ENCODE measurements at places on chromosomes 16 and 17.

DNA sequence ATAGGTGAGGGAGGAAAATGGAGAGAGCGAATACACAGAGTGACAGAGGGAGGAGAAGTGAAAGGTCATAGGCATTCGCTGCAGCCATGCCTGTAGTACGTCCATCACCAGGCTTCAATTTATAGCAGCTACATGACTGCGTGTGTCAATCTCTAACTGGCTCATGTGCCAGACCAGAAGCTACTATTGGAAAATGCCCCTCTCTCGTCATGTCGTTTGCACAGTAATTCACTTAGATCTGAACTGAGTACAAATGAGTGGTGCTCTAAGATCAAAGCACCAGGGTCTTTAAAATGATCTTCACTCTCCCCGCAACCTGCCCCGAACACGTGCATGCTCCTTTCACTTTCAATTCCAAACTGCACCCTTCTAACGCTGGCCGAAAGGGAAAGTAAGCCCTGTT lies 51.3 kb downstream of the ADCY9 start:
- DNase-seq = no peak

DNA sequence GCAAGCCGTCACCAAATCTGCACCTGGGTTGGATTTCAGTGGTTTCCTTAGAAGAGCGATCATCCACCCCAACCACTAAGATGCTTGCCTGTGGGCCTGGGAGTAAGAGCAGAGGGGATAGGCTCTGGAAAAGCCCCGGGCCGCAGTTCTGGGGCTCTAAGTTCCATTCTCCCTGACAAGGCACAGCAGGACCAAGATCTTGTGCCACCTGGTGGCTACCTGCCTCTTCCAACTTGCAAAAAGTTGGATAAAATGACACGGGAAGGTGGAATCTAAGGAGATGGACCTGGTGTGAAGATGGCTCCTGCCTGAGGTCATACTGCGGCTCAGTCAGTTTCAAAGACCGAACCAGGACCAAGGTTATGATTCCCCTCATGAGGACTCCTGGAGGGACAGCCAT lies 42.3 kb downstream of the ABCC12 start:
- DNase-seq = no peak

DNA sequence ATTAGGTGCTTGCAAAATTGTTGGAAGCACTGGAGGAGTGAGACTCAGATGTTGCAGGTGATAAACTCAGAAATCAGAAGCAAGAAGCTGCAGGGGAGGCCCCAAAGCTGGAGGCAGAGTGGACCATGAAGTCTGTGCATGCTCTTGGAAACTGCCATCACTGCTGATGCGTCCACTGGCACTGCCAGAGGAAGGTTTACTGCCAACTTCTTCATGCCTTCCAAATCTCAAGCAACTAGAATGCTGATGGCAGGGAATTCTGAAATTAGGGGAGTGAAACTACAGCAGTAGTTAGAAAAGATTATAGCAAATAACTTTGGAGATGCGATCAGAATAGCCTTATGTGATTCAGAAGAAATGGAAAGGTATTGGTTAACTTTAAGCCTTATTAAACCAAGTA lies 277.1 kb upstream of the SDK2 start:
- DNase-seq = no peak

DNA sequence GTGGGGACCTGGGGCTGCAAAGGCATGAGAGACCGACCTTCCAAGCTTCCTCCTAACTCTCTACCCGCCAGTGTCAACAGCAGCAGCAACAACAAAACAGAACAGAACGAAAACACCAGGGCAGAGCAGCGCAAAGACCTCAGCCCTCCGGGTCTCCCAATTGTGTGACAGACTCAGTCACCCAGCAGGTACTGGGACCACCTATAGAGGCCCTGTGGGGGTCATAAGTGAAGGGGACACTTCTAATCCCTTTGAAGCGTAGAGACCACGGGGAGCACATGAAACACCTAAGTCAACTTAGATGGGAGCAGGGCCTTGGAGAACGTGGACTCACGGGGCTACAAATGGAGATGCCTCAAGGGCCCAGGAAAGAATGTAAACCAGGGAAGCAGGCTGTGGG lies 12.6 kb upstream of the CCDC182 start:
- DNase-seq = no peak

GRCh38 chr17:2207815-2208515 lies 95.6 kb downstream of the SMG6 start:
- no peak for DNase-seq

GRCh38 chr16:81601601-81602255 lies 157.1 kb downstream of the CMIP start:
- no peak for DNase-seq

DNA sequence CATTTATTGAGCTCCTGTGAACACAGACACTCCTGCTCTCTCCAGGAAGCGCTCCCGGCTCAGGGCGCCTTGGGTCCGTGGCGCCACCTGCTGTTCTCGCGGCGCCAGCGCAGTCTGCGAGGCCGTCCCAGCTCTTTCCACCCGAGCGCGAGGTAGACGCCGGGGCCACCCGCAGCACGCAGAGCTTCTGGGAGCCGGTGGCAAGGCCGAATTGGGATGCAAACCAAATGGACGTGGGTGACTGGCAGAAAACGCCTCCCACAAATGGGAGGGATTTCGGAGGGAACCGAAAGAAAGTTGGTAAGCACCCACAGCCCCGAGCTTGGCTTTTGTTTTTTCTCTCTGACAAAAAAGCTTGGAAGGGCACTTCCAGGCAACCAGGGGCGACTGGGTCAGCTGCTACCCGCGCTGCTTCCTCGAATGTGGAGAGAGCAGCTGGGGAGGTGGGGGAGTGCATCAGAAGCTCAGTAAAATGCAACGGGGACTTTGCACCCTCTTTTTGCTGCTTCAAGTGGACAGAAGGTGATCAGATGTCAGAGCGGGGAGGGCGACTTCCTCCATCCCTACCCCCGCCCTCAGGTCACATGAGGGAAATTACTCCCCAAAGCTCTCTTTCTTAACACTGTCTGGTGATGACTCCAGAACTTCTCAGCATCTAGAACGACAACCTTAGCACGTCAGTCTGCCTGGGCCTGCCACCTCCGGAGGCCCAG lies 13.5 kb upstream of the N4BP1 start:
- DNase-seq = peak; percentile 84

GRCh38 chr17:69460963-69461922 lies 46.7 kb downstream of the MAP2K6 start:
- no peak for DNase-seq

GRCh38 chr17:75270966-75271232 lies at the start of gene MIF4GD:
Gene MIF4GD (minus strand): TSS chr17:75271231. CDS start chr17:75270195, 1,036 bp downstream.
- DNase-seq = no peak

GRCh38 chr17:50517011-50517410 lies 8.8 kb downstream of the MYCBPAP start:
- no peak for DNase-seq

DNA sequence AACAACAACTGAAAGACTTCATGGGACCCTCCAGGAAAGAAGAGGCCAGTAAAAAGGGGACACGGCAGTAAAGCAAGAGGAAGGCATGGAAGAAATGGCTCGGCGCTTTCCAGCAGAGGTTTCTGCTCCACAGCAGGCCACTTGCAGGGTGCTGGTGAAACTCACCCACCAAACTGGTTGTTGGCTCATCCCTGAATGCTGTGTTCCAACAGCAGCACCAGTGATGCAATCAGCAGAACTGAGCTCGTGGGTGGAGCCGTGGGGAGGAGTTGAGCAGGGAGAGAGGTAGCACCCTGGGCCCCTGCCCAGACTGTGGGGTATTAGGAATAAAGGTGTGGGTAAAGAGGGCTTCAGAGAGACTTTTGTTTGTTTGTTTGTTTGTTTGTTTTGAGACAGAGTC lies 62.8 kb upstream of the ADCY9 start:
- no peak for DNase-seq

DNA sequence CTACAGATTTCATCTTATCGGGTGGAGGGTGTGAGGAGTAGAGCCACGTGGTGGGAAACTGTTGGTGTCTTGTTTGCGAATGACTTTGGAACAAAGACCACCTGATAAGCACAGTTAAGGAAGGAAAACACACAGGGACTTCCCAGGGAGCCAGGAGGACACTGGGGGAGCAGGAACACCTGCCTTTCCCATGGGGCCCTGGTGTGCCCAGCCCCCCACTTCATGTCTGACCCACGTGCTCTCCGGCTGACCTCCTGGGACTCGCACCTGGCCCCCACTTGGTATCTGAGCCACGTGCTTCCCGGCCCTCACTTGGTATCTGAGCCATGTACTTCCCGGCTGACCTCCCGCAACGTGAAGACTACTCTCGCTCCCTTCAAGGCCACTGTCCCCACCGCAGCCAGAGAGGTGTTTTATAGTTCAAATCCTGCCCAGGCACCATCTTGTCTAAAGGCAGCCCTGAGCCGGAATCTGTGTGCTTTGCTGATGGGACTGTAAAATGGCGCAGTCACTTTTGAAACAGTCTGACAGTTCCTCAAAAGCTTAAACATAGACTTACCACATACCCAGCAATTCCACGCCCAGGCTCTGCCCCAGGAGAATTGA lies 5.4 kb upstream of the CSNK1D start:
- no peak for DNase-seq

GRCh38 chr16:54985668-54986067 lies 55.0 kb downstream of the IRX5 start:
- DNase-seq = no peak

- DNase-seq = no peak
Observed at GRCh38 chr16:74862743-74863244, 88.2 kb upstream of the FA2H start.

DNA sequence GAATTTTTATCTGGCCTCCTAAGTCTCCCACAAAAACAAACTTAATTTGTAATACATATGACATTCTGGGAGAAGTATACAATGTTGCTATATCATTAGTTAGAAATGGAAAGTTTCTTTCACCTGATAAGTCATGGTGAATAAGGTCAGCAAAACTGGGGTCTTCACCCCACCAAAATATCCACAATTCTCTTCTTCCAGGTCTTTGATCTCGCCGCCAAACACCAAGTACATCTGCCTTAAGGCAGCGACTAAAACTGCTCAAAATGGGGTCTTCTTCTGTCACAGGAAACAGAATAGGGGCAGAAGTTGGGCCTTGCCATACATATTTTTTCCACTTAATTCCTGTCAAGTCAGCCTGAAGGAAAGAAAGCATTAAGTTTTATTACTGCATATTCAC lies 2.1 kb downstream of the MED13 start:
- DNase-seq = no peak

GRCh38 chr16:27547134-27547533 lies 2.6 kb downstream of the GTF3C1 start:
- peak; percentile 19 for DNase-seq

DNA sequence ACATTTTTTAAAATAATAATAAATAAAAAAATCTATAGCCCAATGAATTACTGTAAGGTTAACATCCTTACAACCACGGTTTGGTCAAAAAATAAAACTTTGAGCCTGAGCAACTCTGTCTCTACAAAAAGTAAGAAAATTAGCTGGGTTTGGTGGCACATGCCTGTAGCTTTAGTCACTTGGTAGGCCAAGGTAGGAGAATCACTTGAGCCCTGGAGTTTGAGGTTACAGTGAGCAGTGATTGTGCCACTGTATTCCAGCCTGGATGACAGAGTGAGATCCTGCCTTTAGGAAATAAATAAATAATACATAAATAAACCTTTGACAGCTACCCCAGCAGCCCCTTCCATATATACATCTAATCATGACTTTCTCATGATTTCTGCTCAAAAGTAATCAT lies 26.9 kb upstream of the PHAF1 start:
- no peak for DNase-seq

DNA sequence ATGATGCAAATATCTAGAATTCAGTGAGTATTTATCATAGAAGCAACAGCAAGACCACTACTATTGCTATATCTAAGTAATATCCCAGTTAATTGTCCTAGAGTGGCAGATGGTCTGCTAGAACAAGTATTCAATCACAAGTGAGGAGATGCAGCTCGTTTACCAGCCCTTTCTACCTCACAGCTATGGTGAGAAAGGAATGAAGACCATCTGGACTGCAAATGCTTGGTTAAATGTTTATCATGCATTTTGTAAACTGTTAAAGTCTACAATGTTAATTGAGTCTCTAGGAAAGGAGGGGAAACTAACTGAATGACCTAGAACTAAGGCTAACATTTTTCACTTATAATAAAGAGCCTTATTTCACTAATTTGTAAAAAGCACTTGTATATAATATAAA lies 52.5 kb downstream of the CNOT1 start:
- DNase-seq = no peak

GRCh38 chr16:57619606-57620334 lies 8.7 kb upstream of the ADGRG1 start:
- no peak for DNase-seq

GRCh38 chr16:51553314-51553713 lies 402.2 kb upstream of the SALL1 start:
- no peak for DNase-seq

GRCh38 chr16:11224096-11224893 lies 31.7 kb downstream of the SOCS1 start:
- DNase-seq = peak; percentile 32

DNA sequence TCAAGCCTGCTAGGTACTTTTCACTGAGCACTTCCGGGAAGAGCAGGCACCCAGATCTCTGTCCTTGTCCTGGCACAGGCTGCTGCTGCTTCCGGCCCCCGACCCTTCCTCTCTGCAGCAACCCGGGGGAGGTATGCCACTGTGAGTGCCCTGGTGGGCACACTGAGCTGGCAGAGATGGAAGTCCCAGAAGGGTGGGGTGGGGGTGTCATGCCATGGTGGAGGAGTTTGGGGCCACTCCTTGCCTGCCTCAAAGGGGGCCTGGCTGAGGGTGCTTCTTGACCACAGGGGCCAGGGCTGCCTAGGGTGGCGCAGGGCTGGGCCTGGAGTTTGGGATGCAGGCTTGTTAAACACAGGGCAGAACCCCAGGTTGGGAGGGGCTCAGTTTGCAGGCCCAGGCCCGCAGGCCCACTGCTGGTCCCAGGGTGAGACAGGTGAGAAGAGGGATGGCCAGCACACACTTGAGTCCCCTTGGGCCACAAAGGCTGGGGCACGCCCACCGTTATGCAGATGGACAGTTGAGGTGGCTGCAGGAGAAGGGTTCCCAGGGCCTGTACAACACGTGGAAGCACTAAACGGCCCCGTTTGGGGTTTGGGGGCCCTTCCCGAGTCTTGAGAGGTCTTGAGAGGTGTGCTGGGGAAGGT lies 8.7 kb downstream of the TMEM235 start:
- DNase-seq = no peak

- DNase-seq = no peak
Observed at GRCh38 chr17:61200339-61200715, 199.3 kb upstream of the TBX2 start.

DNA sequence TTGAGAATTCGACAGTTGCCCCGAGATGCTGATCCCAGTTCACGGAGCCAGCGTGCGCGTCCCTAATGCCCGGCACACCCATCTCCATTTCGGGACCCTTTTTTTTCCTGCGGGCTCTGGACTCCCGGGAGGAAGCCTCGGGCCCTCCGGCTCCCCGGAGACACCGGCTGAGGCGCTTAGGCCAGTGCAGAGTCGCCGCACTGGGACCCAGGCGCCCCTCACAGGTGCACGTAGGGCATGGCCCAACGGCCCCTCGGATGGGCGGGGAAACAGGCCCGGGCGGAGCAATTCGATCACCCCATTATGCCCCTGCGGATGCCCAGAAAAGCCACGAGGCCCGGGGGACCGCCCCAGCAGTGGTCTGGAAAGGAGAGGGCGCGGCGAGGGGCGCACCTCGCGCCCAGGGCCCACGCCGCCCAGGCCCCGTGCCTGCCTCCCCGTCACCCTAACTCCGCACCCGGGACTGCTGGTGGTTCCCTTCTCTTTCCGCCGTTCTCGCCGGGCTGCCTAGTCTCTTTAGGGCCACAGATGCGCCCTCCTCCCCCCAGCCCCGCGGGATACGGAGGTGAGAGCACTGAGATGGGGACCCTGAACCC lies 18.5 kb upstream of the ZFHX3 start:
- no peak for DNase-seq

GRCh38 chr17:67863624-67864247 lies 38.4 kb downstream of the BPTF start:
- no peak for DNase-seq

All from T-helper 1 cell (primary cell).